ENCODE measurements at places on chromosomes 13 and 19. TPM values are rescaled to one million over a fixed set of nuclear protein-coding genes. Genes with fewer than 3 reads are reported as not detected.

METTL21C gene
- total RNA-seq = not detected

DNA sequence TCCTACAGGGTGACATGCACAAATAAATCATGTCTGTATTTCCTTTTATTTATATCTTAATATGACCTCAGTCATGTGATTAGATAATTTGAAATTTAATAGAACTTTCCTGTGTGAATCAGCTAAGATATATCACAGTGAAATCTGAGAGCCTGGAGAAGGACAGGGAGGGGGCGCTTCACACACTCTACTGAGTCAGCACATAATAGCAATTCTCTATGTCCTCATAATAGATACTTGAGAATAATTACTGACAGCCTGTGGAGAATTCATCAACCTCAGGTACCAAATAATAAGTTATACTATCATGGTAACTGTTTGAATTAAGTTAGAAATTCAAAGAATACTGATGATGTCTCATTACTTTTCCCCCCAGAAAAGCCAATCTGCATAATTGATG, 98.0 kb upstream of the SLC10A2 start:
- DNase-seq = no peak

- DNase-seq = no peak
Measured at GRCh38 chr13:29875646-29876045, 25.2 kb upstream of the UBL3 start.

DNA sequence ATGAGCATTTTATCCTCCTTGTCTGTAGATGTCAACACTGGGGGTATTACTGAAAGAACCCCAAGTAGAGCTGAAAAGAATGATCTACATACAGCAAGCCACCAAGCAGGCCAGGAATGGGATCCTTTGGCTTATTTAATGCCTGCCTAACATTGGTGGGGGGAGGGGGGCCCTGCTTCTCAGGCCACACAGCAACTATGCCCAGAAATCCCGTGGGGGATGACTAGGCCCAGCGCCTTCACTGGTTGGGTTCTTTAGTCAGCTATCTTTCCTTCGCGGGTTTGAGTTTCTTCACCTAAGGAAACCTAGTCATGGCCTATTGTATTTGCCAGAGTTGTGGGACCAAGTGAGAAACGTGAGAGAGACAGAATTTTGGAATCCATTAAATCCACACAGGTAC, 80.5 kb downstream of the CCNA1 start:
- no peak for DNase-seq

- no peak for DNase-seq
Measured at GRCh38 chr19:31214997-31215396, 134.2 kb downstream of the TSHZ3 start.

- DNase-seq = no peak
Measured at GRCh38 chr13:94254737-94255136, 224.7 kb downstream of the DCT start.
